Activated T-helper 2 cell treated with anti-CD3 and anti-CD28 coated beads, Interferon-gamma antibody, Interleukin-2, Interleukin-4, amounts not matched to agents 10 μg/mL and 5 μg/mL and 100 μg/mL, durations not matched to agents 14 hours and 24 hours and 36 hours (primary cell): ENCODE measurements at places on chromosomes 1 and 21. TPM values are rescaled to one million over a fixed set of nuclear protein-coding genes. Genes with fewer than 3 reads are reported as not detected.

DNA sequence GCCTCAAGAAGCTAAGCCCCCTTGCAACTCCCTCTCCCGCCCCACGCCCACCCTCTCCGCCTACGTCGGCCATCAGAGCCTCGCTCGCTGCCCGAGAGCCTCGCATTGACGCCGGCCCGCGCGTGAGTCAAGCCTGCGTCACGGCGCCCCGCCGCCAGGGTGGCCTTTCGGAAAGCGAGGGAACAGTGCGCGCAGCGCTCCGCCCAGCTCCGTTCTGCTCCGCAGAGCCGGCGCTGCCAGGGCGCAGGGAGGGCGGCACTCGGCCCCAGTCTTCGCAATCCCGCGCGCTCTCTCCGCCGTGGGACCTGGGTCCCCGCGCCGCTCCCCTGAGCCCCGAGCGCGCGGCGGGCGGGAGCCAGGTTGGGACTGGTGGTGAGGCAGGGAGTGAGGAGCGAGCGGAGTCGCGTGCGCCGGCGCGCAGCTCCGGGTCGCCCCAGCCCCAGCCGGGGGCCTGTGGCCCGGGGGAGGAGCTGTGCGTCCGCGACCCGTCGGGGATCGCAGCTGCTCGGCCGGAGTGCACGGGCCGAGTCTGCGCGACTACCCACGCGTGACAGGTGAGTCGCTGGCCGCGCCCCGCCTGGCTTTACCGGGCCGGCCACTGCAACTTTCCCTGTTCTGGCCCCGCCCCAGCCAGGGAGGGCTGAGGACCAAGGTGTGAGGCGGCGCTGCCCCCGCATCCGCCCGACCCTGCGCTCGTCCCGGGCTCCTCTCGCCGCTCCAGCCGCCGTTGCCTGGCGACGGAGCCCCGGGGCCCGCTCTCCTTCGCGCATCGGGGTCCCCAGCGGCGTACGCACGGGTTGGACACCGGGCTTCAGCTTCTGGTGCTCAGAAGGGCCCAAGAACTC lies at the start of gene SLC6A17:
SLC6A17 (plus strand) TSS at position 165 of the 845 bp plus-strand sequence. CDS start 16,436 bp downstream, outside the sequence.
- H3K4me3 ChIP-seq, result peak within 1 kb of the TSS; percentile 16
- no peak within 1 kb of the TSS for H3K27ac ChIP-seq
- DNase-seq, result no peak
- H3K27me3 ChIP-seq, result peaks cover 41% of the 10 kb centered on the region
- H3K4me1 ChIP-seq, result peaks cover 2% of the 10 kb centered on the region

HEYL gene
- total RNA-seq, result 0.73 and 0.74 TPM in 2 replicates

SGIP1 gene
- total RNA-seq, result not detected in 2 replicates

GRCh38 chr1:158026651-158027050 lies 33.2 kb downstream of the KIRREL1 start:
- H3K4me3 ChIP-seq, result no peak overlapping the region
- no peaks in the 10 kb centered on the region for H3K36me3 ChIP-seq
- DNase-seq, result no peak
- H3K4me1 ChIP-seq, result no peaks in the 10 kb centered on the region

TMEM51 gene
- 0.11 and 0.16 TPM in 2 replicates for total RNA-seq
